ENCODE measurements at places on chromosomes 7 and 10.

GRCh38 chr10:61965703-61966395, 64.3 kb downstream of the ARID5B start:
- no peak for DNase-seq

GRCh38 chr10:29553544-29554250, 81.1 kb downstream of the SVIL start:
- DNase-seq, result no peak

- DNase-seq, result no peak
Observed at GRCh38 chr10:117001144-117001543, 3.8 kb downstream of the SHTN1 start.

DNA sequence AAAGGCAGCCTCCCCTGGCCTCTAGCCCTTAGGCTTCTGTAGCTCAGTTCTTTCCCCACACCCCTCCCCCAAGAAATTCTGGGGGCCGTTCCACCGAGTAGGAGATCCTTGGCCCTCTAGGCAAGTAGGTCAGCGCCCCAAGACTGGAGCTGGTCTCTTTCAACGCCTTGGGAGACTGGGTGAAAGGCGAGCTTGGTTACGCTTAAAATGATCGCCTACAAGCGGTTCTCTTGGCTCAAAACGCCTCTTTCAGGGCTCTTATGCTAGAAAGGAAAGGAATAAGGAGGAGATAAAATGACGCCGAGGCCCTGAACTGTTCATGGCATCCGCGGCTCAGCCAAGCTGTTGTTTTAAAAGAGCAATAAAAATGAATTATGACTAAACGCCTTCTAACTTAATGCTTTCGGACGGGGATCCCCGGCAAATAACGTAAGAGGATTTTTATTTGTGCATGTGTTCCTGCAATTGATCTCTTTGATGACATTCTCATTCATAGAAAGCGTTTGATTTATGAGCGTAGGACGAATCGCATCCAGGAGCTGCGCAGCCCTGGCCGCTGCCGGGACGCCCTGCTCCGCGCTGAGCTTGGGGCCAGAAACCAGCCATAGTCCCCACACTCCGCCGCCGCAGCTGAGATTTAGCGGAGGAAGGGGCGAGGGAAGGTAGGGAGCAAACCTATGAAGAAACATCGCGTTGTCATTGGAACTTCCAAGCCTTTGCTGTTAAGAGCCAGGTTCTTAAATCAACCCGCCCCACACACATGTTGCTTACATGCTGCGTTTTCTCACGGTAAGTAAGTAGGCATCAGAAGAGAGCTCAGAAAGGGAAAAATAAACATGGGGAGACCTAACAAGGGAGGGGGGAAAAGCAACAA, 3.0 kb upstream of the HOXA1 start:
- no peak for DNase-seq

- DNase-seq, result no peak
Observed at GRCh38 chr10:79434821-79435251, 10.6 kb downstream of the ZCCHC24 start.

- DNase-seq, result no peak
Observed at GRCh38 chr10:13485623-13486022, 43.2 kb downstream of the BEND7 start.
